ENCODE measurements at places on chromosomes 12 and 14.

- DNase-seq, result no peak
Measured at GRCh38 chr12:79961411-79961810, 26.5 kb upstream of the PPP1R12A start.

DNA sequence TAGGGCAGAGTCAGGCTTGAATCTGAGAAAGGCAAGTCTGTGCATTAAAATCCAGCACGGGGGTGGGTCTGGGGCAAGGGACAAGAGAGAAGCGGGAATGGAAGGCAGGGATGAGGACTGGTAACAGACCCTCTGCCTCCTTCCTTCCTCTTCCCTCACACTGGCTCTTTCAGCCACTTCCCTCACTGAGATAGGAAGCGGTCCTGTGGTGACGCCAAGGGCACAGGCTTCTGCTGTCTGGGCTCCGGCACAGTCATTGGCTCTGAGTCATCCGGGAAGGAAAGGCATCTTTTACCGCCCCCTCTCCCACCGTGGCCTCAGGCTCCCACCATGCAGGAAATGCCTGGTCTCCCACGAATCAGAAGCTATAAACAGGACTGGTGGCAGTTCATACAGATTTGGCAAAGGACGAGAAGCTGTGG lies 70.2 kb downstream of the ETV6 start:
- no peak for DNase-seq

DNA sequence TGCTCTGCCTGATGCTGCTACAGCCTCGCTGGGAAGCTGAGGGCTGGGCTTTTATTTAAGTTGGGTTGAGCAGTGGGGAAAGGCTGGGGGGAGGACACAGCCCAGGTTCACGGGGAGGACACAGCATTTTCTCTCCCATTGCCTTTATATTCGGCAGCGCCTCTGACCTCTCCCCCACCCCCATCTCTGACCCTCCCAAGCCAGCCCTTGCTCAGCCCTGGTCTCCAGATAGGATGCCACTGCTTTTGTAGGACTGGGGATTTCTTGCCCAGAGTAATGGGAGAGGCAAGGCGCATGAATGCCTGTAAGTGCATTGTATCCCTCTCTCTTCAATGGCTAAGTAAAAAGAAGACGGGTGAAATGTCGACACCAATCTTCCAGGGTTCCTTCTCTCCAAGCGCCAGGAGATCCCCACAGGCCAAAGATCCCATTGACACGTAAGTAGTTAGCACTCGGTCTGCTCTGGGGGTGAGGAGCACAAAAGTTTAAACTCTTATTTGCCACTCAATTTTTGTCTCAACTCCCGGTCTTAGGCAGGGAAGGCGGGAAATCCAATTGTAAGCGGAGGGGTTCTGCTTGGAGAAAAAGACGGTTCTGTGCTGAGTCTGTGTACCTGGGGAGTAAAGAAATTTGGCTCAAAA lies 4.6 kb downstream of the HOXC4 start:
- DNase-seq, result no peak

DNA sequence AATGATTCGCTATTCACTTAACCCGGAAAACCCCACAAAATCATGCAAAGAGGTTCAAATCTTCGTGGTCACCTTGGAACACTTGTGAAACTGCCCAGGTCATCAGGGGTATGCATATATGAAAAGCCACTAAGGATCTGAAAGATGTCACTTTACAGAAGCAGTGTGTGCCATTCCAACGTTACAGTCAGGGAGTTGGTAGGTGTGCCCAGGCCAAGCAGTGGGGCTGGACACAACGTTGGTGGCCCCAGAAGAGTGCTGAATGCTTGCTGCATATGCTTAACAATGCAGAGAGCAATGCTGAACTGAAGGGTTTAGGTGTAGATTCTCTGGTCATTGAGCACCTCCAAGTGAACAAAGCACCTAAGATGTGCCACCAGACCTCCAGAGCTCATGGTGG lies 51.1 kb upstream of the EIF5 start:
- no peak for DNase-seq

DNA sequence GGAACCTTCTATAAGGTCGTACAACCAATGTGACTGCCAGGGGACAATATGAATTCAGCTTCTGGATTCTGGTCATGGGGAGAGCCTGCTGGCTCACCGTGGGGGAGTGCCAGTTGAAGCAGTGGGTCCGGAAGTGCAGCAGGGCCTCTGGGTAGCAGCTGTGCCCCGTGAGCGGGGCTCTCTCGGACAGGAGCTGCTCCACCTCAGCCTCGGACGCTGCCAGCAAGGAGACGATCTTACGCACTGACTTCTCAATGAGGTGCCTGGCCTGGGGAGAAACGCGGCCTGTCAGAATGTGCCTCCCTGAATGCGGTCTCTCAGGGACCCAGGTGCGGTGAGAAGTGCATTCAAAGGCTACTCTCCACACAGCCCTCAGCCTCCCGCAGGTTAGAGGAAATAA lies 42.0 kb downstream of the LGMN start:
- DNase-seq, result no peak

- DNase-seq, result no peak
Measured at GRCh38 chr12:91952916-91953315, 192.7 kb downstream of the BTG1 start.

GRCh38 chr14:68232300-68233055 lies 412.9 kb downstream of the RAD51B start:
- peak; percentile 11 for DNase-seq

- no peak for DNase-seq
Measured at GRCh38 chr14:34003082-34003668, 52.3 kb upstream of the EGLN3 start.

DNA sequence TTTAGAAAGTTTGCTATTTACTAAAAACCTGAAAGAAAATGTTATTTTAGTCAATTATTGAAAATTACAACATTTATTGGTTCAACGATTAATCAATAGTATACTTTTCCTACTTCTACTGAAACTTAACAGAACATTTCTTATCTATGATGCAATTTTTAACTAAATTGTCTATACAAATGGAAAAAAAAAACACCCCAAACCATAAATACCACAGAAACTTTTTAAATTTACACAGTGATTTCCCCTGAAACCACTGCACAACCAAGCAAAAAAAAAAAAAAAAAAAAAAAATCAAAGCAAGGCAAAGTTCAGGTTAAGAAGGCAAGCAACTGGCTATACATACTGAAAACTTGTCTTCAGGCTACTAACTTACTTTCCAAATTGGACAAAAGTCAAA lies 71.9 kb upstream of the POC1B start:
- DNase-seq, result no peak

DNA sequence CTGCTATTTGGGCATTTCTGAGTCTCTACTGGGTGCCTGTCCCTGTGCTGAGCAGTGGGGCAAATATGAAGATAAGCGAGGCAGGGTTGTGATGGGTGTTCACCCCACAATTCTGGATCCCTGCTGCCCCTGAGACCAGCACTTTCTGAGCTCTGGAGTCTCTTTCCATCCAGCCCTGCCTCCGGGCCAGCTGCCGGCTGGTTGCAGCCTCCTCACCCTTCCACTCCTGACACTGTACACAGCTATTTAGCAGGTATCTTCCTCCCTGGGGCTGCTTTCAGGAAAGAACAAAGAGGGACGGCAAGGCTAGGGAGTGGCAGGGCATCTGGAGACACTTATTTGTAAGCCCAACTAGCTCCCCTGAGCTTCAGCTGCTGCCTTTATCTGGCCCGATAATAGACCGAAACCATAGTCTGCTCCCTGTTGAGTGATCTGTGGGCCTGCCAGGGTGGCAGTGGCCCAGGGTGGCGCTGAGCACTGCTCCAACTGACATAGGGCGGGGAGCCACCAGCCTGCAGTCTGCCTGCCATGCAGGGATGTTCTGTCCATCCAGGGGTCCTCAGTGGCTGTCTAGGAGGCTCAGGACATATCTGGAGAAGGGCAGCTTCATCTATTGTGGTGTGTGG lies 7.6 kb upstream of the KRT80 start:
- DNase-seq, result no peak

DNA sequence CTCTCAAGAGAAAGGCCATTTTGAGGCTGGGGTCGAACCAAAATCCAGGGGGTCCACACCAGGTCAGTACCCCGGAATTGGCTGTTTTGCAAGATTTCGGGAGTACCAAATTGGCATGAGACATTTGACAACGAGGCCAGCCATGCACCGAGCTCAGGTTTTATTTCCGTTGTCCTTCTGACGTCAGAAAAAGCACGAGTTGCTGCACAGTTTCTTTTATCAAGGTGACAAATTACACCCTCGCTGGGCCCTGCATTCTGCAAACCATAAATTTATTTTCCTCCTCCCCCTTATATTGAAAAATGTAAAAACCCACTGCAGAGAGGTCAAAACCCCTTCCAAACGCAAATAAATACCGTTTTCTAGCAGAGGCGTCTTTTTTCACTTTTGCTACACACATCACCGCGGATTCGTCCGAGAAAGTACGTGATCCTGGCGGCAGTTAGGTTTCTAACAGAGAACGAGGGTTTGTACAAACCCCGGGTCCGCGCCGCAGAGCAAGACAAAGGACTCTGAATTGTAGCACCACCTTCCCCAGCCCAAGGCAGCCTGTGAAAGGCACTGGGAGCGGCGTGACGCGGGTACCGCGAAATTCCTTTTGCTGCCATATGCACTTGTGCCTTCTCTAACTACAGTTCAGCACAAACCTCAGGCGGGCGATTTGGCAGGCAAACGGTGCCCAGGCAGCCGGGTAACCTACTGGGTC lies 1.8 kb downstream of the SLC38A1 start:
- peak; percentile 32 for DNase-seq

- DNase-seq, result no peak
Measured at GRCh38 chr12:91091916-91092715, 19.2 kb downstream of the LUM start.

DNA sequence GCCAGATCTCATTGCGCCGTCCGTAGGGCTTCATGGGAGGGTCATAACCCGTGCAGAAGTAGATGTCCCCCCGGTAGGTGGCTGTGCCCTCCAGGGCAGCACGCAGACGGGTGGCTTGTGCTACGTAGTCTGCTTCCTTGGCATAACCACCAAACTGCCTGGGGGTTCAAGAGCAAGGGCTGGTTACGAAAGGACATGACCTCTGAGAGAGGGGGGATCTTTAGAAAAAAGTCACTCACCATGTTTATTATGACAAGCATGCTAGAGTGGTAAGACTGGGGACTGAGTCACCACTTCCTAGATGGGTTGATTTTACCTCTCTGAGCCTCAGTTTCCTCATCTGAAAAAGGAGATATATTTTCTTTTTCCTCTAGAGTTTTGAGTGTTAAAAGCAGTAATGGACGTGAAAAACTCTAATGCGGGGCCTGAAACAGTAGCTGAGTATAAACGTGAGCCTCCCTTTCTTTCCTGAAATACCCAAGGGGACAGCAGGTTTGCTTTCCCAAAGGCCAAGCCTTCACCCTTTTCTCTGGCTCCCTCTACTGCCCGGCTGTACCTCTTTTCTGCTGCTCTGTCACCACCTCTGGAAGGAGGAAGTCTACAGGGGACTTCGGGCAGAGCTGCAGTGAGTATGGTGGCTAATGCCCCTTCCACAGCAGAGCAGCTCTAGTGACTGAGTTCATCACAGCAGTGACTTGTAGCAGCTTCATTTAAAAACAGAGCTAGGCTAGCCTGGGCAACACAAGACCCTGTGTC lies 23.5 kb upstream of the GPRC5D start:
- no peak for DNase-seq

GRCh38 chr12:49979016-49979586 lies 6.4 kb downstream of the AQP6 start:
- no peak for DNase-seq

DNA sequence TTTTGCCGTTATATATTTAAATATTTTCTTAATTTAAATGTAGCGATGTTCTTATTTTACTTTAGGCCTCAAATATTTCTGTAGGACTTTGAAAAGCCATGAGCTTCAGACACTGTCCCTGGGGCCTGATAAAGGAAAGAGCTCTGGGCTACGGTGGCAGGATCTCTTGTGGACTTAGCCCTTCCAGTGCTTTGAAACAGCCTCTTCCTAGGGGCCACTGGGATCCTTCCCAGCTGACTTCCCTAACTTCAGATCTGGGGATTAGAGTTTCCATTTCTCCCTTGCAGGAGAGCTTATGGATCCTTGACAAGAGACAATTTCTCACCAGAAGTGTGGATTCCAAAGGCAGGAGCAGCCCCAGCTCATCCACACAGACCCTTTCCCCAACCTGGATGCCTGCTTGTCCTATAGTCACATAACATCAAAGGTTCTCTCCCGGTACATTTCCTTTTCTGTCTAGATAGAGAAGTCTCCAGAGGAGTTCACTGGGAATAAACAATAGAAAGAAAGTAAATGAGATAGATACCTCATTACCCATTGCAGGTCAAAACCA lies 221.4 kb downstream of the TTC6 start:
- DNase-seq, result no peak

DNA sequence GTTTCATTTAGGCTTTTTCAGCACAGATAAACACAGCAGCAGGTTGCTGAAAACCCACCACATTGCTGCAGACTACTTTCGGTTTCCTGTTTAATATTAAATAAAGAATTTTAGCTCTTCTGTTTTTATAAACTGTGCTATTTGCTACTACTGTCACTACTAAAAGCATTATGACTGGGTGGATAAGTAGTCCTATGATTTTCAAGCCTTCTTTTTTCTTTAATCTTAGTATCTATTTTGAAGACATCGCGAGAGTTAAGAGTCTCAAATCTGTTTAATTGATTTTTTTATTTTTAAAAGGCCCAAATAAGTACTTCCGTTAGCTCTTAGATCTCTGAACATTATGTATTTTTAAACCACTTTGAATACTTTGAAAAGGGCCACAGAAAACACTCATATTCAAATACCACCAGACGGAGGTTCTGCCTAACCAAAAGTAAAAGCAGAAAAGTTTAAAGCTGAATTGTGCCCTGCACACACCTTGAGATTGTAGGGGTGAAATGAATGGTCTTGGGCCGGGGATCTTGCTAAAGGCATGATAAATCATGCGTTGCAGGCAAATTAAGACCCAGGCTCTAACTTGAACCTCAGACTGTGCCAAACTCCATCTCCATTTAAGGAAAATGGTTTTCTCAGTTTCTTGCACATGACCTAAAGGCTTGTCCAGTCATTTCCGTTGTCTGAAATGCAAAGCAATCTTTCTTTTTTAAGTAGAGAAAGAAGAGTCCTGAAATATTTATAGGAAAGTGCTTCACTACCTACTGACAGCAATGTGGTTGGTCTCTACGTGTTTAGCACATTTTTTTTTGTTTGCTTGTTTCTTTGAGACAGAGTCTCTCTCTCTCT lies 13.6 kb upstream of the FOXN3 start:
- no peak for DNase-seq

GRCh38 chr14:68958553-68958952 lies 20.5 kb downstream of the ACTN1 start:
- no peak for DNase-seq

- DNase-seq, result no peak
Measured at GRCh38 chr12:29769162-29769858, 14.4 kb downstream of the TMTC1 start.

- no peak for DNase-seq
Measured at GRCh38 chr12:3933074-3933818, 60.0 kb upstream of the PARP11 start.

All from activated T-helper 1 cell treated with anti-CD3 and anti-CD28 coated beads, Interleukin-2, amount 50 U/mL, for 16 hours (primary cell).